ENCODE measurements at places on chromosomes 4 and X.

GRCh38 chr4:158704274-158704673, 18.9 kb downstream of the PPID start:
- DNase-seq = no peak

GRCh38 chrX:144809025-144809424, 438.3 kb upstream of the SPANXN1 start:
- DNase-seq = no peak

- DNase-seq = no peak
Observed at GRCh38 chr4:85905761-85906160, 430.8 kb downstream of the ARHGAP24 start.

- no peak for DNase-seq
Observed at GRCh38 chr4:66023061-66023460, 352.8 kb upstream of the EPHA5 start.

GRCh38 chr4:110138551-110138950, 59.9 kb downstream of the ELOVL6 start:
- no peak for DNase-seq

- no peak for DNase-seq
Observed at GRCh38 chr4:8346838-8347605, 77.5 kb downstream of the HTRA3 start.
